ENCODE measurements at places on chromosomes 11 and 22.

GRCh38 chr11:116691771-116692177, 81.0 kb downstream of the BUD13 start:
- DNase-seq = peak; percentile 12

- DNase-seq = no peak
Observed at GRCh38 chr11:32510039-32510438, 73.6 kb upstream of the EIF3M start.

GRCh38 chr11:45847911-45848316, 639 bp downstream of the CRY2 start:
- DNase-seq = peak; percentile 55

DNA sequence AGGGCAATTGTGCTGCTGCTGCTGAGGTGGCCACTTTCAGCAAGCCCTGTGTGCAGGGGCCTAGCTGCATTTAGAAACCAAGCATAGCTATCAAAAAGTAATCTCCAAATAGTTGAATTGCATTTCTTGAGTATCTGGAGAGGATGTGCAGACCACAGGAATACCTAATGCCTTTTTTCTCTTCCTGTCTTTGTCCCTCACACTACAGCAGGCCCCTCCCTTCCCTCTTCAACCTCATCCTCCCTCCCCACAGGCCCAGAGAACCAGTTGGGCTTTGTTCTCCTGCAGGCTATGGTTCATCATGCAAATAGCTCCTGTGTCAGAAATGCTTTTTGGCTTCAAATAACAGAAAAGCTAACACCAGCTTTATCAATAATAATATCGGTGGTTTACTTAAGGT, 47.7 kb downstream of the DKK3 start:
- DNase-seq = no peak

GRCh38 chr22:36379593-36380361, 8.0 kb downstream of the MYH9 start:
- DNase-seq = peak; percentile 64

DNA sequence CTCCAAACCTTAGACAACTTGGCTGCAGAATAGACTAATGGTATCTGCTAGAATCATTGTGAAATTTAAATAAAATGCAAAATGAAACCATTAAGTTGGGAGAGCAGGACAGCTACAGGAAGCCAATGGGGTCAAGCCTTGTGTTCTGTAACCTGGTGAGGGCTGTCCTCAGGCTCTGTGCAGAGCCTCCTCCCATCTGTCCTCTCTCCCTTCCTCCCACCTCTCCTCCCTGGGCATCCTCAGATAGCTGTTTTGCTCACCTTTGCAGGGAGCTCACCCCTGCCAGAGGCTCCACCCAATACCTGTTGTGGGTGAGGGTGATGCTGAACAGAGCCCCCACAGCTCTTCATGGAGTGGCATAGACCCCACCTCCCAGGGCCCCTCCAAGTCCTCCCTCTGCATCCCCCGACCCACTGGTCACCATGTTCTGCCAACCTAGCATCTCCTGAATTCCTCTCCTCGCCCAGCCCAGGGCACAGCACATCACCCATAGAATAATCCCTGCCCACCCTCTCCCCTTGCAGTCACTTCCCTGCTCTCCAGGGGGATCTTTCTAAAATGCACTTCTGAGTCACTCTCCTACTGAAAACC, 100.3 kb downstream of the PDE2A start:
- DNase-seq = no peak

DNA sequence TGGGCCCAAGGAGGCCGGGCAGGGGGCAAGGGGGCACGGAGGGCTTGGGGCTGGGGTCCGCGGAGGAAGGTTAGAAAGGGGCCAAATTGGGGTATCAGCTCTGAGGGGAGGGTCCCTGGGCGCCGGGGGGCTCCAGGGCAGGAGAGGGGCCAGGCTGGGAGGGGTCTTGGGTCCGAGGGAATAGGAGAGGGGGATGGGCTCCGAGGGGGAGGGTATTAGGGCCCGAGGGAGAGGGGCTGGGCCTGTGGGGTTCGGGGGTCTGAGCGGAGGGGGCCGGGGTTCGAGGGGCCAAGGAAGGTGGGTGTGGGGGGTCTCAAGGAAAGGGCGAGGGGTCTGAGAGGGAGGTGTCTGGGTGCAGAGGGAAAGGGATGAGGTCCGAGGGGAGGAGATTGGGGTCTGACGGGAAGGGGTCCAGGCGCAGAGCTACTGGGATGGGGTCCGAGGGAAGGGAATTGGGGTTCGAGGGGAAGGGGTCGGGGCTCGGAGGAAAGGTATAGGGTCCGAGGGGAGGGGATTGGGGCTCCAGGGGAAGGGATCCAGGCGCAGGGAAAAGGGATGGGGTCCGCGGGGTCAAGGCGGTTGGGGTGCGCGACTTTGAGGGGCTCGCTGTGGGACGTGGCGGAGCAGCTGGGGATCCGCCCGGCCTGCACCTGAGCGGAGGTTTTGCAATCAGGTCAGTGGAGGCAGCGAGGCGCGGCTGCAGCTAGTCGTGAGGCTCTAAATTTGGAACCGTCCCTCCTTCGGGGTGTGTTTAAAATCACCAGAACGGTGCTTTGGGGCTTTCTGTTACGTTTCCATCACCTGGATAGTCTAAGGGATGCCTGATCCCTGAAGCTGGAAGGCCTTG, 728 bp downstream of the CTTN start:
- no peak for DNase-seq

DNA sequence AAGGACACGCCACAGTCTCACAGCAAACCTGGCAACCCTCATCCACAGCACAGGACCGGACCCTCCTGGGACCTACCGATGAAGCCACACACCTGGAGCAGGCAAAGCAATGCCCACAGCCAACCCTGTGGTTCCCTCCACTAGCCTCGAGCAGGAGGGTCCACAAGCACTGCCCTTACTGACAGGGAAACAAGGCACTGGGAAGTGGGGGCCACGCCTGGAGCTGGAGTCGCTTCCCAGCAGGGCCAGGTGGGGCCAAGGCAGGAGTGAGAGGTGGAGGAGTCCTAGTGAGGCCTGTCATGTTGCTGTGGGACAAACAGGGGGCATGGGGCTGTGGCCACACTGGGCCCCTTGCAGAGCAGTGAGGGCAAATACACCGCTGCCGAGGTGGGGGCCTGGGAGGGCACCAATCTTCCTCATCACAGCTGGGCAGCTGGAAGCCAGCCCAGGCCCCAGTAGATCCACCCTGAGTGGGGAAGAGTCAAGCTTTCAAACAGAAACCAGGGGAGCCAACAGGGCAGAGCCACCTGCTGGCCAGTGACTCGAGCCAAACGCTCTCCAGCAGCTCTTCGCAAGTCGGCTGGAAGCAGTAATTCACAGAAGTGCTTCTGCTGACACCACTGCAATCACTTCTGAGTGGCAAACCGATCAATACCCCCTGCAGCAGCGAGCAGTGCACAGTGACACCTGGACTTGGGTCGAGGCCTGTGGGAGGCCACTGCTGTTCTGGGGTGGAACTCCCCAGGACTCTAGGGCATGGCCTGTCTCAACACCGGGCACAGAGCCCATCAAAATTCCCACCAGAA, 13.7 kb downstream of the SULT4A1 start:
- peak; percentile 27 for DNase-seq

GRCh38 chr11:62142921-62143320, 19.1 kb downstream of the INCENP start:
- no peak for DNase-seq

DNA sequence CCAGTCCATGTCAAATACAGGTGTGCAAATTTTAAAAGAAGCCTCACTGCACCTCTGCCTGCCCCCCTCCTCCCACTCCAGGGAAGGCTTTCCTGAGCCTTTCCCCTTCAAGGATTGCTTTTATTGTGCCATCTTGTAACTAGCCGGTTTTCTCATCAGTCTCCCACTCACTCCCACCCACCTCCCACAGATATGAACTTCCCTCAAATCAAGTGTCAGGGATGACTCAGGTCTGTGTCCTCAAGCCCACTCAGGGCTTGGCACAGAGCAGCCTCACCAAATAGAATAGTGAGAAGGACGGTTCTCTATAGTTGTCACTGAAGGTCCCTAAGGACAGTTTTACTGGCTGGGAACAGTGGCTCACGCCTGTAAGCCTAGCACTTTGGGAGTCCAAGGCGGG, 43.0 kb downstream of the THAP12 start:
- no peak for DNase-seq

GRCh38 chr11:122733318-122733717, 77.8 kb downstream of the UBASH3B start:
- peak; percentile 83 for DNase-seq

- DNase-seq = no peak
Observed at GRCh38 chr22:35315855-35316745, 16.4 kb downstream of the TOM1 start.

DNA sequence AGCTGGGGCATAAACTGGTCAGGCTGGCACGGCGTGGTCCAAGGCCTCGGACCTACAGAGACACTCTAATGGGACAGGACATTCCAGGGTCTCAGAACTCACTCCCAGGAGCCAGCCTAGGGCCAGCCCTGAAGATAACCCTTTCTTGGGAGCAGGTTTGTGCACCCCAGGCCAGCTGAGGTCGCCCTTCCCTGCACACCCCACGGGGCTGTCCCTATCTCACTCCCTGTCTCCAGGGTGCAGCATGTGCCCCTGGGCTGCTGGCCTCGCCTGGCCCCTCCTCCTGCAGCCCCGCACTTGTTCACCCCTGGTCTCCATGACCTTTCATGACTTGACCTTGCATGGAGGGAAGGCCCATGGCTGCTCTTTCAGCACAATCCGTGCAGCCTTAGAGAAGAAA, 1321.8 kb downstream of the BRD1 start:
- DNase-seq = no peak

DNA sequence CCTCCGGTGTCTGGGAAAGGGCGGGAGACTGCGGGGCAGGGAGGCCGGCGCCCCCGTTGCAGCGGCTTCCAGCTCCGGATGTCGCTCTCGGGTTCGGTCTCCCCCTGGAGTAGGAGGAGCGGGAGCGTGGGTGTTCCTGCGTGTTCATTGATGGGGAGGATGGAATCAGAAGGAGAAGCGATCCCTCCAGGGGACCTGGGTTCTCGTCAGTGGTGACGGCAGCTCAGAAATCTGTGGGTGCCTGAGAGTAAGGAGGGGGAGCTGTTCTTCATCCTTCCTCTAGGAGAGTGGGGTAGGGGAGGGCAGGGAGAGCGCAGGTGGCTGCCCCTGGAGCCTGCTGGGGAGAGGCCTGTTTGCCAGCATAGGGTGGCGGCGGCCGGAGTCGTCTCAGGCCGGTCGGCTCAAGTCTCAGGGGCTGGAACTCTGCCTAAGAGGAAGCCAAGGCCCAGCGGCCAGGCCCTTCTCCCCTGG, 1.1 kb downstream of the UBASH3B start:
- DNase-seq = peak; percentile 51

GRCh38 chr11:59175091-59175501, 3.2 kb downstream of the DTX4 start:
- DNase-seq = no peak

DNA sequence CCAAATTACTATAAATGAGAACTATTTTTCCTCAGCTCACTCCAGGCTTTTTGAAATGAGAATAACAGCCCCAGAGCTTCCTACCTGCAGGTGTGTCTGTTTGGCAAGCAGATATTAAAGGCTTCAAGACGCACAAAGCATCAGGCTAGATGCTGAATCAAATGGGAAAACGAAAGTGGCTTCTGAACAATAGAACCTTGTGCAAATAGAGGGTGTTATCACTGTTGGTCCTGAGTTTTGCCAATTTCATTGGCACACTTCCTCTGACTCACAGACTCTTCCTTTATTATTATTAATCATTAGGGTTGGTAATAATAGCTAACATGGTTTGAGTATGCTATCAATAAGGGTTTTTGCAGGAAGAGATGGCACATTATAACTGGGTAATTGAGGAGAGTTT, 13.4 kb downstream of the SYT13 start:
- no peak for DNase-seq

DNA sequence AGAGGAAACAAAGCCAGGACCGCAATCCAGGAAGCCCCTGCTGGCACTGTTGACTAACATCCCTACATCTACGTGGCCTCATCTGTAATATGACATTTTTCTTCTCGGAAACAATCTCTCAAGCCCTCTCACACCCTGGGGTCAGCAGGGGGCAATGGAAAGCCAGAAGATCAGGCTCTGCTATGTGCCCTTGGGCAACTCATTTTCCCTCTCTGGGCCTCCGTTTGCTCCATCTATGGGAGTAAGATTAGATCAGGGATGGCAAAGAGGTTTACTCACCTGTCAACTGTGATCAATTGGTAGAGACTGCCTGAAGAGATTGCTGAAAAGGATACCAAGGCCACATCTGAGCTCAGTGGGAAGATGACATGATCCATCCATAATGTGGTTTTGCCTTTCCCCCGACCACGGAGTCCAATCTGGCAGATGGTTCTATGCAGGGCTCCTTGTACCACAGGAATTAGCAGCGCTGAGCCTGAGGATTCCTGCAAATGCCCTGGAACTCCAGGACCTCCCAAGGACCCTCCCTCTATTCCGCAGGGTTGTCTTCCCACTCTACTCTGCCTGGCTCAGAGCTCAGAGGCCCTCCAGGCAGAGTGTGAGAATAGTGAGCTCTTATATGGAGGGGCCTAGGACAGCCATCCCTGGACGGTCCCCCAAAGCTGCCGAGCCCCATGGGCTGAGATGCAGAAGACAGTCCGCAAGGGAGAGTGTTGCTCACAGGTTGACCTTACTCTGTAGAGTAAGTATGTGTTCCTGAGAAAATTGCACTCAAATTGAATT, 66.1 kb downstream of the CHST1 start:
- no peak for DNase-seq

- no peak for DNase-seq
Observed at GRCh38 chr22:25996669-25997068, 172.6 kb upstream of the SEZ6L start.

GRCh38 chr11:117639601-117640000, 157.4 kb downstream of the DSCAML1 start:
- no peak for DNase-seq

DNA sequence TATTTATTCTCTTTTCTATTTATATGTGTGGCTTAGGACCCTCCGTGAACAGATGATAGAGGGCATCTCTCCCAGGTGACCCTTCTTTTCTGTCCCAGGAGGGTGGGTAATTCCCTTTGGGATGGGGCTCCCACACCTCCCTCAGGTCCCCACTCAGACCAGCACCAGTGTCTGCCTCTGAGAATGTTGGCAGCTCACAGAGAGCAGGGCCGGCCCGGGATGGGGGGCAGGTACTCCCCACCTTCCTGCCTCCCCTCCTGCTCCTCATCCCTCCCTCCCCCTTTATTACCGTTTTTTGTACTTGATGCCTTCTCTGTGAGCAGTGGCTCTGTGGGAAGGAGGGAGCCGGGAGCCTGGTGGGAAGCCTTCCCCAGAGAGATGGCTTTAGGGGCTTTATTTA, 4.8 kb upstream of the HINFP start:
- no peak for DNase-seq
